ENCODE measurements at places on chromosomes 3 and 15.

- DNase-seq, result no peak
Observed at GRCh38 chr3:152724270-152724669, 110.7 kb upstream of the P2RY1 start.

DNA sequence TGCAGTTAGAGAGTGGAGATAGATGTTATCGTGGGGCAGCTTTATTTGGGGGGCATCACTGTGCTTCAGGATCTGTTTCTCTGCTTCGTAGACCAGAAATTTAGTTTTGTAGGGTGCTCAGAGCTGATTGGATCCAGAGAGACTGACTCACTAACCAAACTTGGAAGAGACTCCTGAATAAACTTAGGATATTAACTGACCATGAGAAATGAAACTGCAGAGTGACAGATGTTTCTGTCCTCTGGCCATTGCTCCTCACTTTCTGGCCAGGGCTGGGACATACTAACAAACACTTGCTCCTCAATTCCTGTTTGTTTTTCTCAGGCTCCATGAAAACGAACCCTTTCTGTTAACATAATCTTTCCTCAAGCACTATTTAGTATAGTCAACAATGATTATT, 4.3 kb downstream of the ZNF592 start:
- no peak for DNase-seq

DNA sequence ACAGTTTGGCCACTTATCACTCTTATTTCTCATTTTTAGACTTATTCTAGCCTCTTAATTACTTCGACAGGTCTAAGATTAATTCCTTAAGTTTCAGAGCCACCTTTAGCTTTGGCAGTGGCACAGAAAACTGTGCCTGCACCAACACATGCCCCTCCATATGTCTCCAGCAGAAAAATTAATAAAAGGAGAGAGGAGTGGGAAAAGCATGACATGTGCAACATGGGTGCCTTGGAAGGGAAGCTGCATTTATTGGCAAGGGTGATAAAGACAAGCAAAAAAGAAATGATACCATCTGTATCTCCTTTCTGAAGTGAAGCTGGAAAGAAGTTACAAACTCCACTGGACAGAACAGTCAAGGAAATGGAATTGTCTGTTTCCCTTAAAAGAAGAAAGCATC, 121.7 kb upstream of the CFAP20DC start:
- no peak for DNase-seq

- no peak for DNase-seq
Observed at GRCh38 chr3:97712919-97713318, 51.6 kb upstream of the ARL6 start.

DNA sequence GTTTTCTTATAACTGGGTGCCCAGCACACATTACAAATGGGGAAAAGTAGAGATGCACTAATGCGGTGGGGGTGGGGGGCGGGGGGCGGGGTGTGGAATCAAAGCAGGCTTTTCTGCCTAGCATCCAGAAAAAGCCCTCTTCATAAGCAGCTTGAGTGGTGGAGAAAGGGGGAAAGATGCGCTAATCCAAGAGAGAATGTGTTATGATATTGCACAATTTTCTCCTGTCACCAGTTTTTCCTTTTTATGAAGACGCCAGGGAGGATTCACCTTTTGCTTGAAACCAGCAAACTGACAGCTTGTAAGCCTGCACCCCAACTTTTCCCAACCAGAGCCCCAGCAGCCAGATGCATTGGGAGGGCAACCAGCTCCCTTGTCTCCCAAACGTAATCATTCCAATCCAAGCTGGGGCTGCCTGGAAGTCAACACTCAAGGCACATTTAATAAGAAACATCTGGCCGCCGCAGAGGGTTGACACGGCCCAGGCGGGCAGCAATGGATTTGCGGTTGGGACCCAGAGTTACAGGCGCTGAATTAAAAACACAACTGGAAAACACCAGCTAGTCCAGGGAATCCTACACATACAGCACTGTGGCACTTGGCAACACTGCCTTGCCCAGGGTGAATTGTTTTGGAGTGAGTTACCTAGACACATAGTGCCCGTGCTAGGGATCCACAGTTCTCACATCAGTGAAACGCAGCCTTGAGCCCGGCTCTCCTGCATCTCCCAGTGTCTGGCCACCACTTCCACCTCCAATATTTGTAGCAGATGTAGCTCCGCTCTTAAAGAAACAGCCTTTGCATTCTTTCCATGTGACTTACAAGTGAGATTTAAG, 218.5 kb upstream of the PRICKLE2 start:
- no peak for DNase-seq

GRCh38 chr3:171056528-171056927, 30.0 kb upstream of the SLC2A2 start:
- DNase-seq, result no peak

- peak; percentile 30 for DNase-seq
Observed at GRCh38 chr3:184907681-184908649, 96.0 kb downstream of the VPS8 start.

- no peak for DNase-seq
Observed at GRCh38 chr3:170228093-170228766, 6.0 kb downstream of the PRKCI start.

GRCh38 chr3:177353140-177353539, 155.9 kb upstream of the TBL1XR1 start:
- no peak for DNase-seq

- no peak for DNase-seq
Observed at GRCh38 chr3:46729038-46729437, 11.4 kb upstream of the PRSS50 start.

- peak; percentile 87 for DNase-seq
Observed at GRCh38 chr3:184582646-184583577, 21.3 kb downstream of the EPHB3 start.

DNA sequence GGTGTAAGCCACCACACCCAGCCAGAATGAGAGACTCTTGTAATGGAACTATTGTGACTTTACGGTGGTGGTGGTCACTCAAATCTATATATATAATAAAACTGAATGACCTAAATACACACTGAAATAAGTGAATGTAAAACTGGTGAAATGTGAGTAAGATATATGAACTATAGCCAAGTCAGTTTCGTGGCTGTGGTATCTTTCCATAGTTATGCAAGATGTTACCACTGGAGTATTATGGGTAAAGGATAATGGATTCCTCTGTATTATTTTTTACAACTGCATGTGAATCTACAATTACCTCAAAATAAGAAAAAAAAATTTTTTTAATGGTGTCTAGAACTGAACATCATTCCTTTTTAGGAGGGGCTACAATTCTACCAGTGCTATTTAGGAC, 21.9 kb downstream of the PIK3CB start:
- DNase-seq, result no peak

- DNase-seq, result no peak
Observed at GRCh38 chr3:151003768-151004134, 31.2 kb upstream of the CLRN1 start.

- no peak for DNase-seq
Observed at GRCh38 chr3:196012941-196013476, 68.9 kb downstream of the TFRC start.
